Activated CD8-positive, alpha-beta memory T cell treated with anti-CD3 and anti-CD28 coated beads for 4 hours (primary cell): ENCODE measurements at places on chromosomes 1 and 21.

DNA sequence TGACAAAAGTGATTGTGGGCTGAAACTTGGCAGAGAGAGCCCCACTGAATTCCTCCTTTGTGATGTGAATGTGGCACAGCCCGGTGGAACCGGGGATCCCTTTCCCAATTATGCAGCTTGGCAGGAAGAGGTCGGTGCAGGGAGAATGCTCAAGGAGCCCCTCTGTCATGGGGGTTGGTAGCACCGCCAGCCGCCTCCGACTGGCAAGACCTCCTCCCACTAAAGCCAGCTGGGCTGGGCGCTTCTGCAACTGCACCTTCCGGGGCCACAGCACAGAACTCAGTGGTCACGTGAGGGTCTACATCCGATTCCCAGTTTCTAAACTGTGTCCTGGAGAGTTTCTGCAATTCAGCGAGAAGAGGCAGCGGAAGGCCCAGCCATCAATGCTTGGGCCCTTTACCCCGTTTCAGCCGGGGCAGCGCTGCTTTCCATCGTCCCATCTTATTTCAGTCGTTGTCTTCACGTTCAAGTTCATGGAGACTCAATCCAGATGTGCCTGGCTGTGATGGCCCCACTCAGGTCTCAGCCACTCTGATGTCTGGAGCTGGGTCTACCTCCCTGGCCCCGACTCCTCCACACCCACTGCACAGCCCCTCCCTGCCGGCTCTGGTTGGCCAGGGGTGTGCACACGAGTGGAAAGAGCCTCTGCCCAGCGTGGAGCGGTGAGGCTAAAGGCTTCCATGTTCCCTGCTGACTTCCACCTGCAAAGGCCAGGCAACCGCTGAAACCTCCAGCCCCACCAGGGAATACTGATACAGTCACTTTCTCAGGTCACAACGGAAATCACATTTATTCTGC lies 39.8 kb upstream of the FHAD1 start:
- no peak for DNase-seq

- DNase-seq: no peak
These were observed 3.9 kb downstream of the LAPTM5 start for GRCh38 chr1:30753660-30754123.

GRCh38 chr21:33237486-33237885 lies 7.7 kb downstream of the IFNAR2 start:
- DNase-seq: no peak

GRCh38 chr1:9435153-9435636 lies 104.1 kb upstream of the SLC25A33 start:
- DNase-seq: no peak

- DNase-seq: no peak
These were observed 17.7 kb downstream of the CMPK1 start for GRCh38 chr1:47351305-47351704.

DNA sequence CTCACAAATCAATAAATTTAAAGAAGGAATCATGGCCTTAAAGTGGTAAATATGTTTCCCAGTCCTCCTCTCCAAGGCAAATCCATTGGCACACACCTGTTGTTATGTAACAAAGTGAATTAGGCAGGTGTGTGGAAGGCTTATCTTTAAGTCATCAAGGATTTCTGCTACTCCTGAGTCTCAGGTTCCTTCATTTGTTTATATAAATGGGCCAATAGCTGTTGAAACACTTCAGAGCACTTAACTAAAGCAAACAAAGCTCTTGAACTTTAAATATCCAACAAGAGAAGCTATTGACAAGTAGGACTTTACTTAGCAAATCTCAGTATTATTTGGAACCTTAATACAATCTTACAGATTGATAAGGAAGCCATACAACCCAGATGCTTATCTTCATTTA lies 99.3 kb upstream of the ESRRG start:
- no peak for DNase-seq

- no peak for DNase-seq
These were observed 870.7 kb downstream of the LRRIQ3 start for GRCh38 chr1:73327180-73327793.

DNA sequence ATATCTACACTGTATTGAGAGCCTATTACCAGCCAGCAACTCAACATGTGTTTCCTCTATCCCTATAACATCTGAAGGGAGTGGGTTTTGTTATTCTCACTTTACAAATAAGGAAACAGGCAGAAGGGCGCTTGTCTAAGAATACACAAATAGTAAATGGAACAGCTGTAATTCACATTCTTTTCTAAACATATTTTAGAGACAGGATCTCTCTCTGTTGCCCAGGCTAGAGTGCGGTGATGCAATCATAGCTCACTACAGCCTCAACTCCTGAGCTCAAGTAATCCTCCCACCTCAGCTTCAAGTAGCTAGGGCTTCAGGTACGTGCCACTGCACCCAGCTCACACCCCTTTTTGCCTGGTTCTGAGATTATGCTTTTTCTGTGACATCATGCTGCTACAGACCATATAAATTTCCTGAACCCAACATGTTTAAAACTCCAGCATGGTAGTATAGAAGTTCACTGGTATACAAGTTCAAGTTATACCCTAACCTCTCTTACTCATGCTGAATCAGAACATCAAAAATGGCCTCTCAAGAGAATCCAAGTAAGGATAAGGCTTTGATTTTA lies 8.6 kb upstream of the TACSTD2 start:
- no peak for DNase-seq

DNA sequence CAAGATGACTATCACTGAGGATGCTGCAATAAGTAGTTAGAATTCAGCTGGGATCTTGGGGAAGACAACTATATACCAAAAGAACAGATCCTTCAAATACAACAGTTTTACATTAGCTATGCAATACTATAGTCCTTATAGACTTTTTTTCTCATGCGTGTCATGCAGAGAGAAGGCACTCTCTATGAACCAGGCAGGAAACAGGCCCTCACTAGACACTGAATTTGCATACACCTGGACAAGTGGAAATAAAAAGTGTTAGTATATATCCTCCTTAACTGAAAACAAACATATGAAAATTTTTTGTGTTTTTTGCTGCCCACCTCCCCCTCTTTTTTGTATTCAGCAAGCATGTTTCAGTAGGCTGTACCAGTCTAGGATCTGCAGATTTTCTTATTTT lies 29.9 kb downstream of the TMCO1 start:
- no peak for DNase-seq
